ENCODE measurements at places on chromosomes 2 and 18.

DNA sequence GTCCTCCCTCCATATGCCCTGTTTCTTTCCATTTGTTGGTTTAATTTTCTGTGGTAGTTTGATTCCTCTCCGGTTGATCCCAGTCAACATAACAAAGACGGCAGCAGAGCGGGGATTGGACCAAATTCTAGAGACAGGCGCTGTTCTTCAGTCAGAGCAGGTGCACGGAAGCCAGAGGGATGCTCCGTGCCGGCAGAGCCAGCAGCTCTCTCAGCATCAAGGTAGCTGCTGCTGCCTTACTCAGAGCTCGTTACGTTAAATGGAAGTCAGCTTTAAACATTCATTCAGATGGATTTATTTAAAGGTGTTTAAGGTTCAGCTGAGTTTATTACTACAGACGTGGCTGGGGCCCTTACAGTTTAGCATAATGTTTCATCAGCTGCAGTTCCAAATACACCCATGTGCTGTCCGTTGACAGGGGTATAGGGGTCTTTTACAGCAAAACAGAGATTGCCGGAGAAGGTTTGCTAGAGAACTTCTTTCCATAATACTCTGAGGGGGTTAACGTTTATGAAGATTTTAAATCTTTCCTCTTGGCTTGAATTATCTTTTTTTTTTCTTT is 497.2 kb upstream of the PIK3C3 start:
- no peak for DNase-seq

DNA sequence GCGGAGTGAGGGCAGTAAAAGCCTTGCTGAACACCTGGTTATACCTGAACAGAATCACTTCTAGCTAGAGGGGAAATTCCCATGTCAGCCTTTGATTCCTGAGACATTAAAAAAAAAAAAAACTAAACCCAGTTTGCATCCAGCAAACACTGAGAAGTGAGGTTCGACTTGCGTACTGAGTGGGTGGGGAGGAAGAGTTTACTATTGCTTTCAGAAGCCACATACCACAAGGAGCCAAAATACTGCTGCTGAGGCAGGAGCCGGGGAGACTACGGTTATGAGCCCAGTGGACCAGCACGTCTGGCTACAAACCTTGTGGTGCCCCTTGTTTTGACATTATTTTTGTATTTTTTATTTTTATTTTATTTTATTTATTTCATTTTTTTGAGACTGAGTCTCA is 2.7 kb downstream of the COLEC11 start:
- no peak for DNase-seq

GRCh38 chr18:48790226-48790863 is 160.4 kb downstream of the SMAD7 start:
- DNase-seq = no peak

GRCh38 chr2:33598561-33599174 is 431 bp downstream of the FAM98A start:
- peak; percentile 12 for DNase-seq

- no peak for DNase-seq
Observed at GRCh38 chr2:164933671-164934189, 21.6 kb downstream of the SLC38A11 start.

- DNase-seq = no peak
Observed at GRCh38 chr18:29849144-29849543, 1193.4 kb downstream of the DSC3 start.

- no peak for DNase-seq
Observed at GRCh38 chr2:128502200-128502599, 183.5 kb upstream of the HS6ST1 start.

GRCh38 chr2:41127351-41127750 is 675.5 kb upstream of the SLC8A1 start:
- DNase-seq = no peak

- no peak for DNase-seq
Observed at GRCh38 chr2:16693854-16694253, 28.2 kb upstream of the CYRIA start.

- DNase-seq = no peak
Observed at GRCh38 chr2:30180226-30180625, 33.4 kb downstream of the YPEL5 start.

DNA sequence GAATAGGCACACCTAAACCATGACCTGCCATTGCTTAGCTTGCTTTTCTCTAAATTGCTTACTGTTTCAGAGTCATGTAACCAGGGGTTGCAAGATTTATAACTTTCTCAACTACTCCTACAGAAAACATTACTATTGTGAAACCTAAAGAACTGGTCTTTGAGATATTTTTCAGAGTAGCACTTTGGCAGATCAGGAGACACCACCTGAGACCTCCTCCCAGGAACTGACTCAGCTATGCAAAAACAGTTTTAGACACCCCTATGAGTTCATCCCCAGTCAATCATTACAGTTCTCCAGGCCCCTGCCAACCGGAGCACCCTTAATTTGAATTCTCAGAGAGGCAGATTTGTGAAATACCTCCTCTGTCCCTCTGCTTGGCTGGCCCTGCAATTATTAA is 80.3 kb downstream of the MBOAT2 start:
- no peak for DNase-seq

GRCh38 chr18:62522178-62522503 is 684 bp upstream of the ZCCHC2 start:
- no peak for DNase-seq

- no peak for DNase-seq
Observed at GRCh38 chr2:119293254-119293653, 69.6 kb downstream of the STEAP3 start.

GRCh38 chr18:48720655-48721025 is 181.8 kb downstream of the CTIF start:
- DNase-seq = no peak

- DNase-seq = no peak
Observed at GRCh38 chr2:21249367-21249766, 125.6 kb downstream of the TDRD15 start.

DNA sequence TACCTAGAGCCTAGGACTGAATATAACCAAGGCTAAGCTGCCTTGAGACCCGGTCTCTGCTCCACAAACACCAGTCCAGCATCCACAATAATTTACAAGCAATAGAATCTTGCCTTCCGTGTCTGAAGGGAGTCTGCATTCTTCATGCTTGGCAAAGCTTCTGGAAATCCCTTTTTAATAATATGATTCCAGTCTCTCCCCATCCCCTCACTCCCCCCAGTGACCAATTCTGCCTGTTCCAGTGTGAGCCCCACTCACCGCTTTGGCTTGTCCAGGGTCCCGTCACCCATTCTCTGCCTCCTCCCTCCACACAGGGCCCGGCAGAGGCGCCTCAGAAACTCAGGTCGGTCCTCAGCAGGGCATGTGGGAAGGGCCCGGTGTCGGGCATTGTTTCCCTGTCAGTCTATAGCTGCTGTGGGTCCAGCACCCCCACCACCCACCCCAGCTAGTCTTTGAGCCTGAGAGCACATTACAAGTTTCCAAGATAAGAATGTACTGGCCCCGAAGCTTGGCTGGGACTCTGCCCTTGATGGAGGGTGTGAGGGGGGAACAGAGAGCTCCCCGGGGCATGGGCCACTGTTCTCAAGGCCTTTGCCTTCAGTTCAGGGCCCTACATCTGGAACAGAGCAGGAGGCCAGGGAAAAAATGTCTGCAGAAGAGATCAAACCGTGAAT is 129.7 kb upstream of the MYCN start:
- DNase-seq = no peak

DNA sequence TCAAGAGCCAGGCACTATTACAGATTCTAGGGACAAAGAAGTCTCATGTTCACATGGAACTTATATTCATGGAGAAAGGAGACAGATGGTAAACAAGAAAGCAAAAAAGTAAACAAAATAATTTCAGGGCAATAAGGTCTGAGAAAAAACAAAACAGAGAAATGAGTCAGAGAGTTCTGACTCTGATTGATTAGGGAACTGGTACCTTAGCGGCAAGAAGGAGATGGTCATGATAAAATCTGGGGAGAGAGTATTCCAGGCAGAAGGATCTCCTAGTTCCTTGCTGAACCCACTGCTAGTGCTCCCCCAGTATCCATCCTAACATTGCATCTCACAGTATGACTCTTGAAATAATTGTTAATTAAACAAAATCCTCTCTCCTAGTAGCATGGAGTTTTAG is 161.8 kb upstream of the KLF7 start:
- no peak for DNase-seq

DNA sequence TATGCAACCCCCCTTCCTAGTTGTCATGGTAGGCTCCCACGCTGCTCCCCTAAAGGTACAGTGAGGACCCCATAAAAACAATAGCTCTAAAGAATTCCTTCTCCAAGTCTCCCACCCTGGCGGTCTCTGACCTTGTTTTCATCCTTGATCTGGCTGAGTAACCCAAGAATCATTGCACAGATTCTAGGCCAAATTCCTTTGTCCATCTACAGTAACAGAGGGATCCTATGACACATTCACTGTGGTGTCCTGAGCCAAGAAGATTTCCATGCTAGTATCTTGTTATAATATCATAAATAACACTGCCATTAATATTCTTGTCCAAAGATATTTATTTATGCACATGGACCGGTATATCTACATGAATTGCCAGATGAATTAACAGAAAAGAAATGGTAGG is 240.2 kb downstream of the CYP26B1 start:
- no peak for DNase-seq

DNA sequence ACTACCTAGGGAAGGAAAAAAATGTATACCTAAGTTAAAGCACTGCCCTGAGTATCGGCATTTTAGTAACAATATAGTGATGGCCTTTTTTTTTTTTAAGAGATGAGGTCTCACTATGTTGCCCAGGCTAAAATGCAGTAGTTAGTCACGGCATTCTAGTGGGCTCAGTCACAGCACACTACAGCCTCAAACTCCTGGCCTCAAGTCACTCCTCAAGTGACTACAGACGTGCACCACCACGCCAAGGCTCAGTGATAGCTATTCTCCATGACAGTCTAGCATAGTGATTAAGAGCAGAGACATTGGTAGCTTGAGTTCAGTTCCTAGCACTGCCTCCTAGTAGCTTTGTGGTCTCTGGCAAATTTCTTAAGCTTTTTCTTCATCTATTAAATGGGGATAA is 27.6 kb downstream of the UBXN2A start:
- DNase-seq = no peak

- DNase-seq = no peak
Observed at GRCh38 chr2:106977717-106978116, 91.8 kb upstream of the ST6GAL2 start.

DNA sequence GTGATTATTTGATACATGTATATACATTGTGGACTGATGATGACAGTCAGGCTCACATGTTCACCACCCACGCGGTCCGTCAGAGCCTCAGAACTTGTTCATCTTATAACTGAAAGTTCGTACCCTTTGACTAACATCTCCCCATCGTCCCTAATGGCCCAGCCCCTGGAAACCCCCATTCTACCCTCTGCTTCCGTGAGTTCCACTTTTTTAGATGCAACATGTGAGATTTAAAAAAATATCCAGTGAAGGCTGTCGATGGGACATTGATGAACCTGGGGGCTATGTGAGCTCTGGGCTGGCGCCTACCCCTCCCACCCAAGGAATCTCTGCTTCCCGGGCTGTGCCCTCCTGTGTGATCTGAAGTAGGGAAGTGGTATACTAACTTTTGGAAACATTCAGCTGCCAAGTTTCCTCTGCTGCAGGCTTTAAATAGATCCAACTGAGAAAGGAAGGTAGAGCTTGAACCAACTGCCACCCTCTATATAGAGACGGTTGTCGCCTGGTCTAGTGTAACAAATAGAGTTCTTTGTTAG is 163.8 kb downstream of the FAM210A start:
- no peak for DNase-seq

GRCh38 chr2:159571540-159572260 is 44.6 kb downstream of the BAZ2B start:
- DNase-seq = no peak

GRCh38 chr18:79971211-79971952 is 6.9 kb downstream of the HSBP1L1 start:
- no peak for DNase-seq

- DNase-seq = no peak
Observed at GRCh38 chr2:126704434-126705160, 48.6 kb downstream of the GYPC start.

- DNase-seq = no peak
Observed at GRCh38 chr2:12821656-12822055, 104.9 kb downstream of the TRIB2 start.

DNA sequence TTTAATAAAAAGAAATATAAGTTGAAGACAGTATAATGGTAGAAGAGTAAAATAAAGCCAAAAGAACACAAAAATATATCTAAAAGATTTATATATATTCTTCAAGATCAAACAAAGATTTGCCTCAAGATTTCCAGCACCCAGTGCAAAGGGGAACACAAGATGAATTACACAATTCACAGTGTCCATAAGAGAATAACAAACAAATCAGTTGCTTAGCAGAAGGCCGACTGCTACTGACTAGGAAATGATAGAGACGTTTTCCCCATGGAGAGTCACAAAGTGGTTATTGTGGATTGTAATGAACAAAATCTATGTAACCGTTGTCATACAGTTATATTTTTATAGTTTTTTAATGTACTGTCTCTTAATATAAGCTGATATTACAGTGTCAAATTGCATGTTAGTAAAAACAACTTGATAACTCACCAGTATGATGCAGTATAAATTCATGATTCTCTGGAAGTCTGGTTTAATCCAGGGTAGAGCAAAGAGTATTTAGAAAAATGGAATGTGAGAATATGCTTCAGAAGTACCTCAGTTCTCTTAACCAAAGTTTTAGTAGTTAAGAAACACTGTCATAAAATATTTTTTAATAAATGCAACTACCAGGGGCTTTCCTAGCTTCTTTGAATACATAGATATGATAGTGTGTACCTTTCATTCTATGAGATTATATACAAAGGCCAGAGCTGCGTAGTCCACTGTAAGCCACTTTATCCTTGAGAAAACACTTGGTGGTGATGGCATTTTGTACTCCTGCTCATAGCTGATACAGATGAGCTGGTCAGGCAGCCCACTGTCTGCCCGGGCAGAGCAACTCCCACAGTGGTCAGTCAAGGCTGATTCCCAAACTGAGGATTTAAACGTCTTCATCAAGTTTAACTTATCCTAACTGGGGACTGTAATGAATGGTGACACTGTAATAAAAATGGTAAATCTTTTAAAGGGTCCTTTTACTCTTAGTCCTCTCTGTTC is 180.5 kb upstream of the DTNA start:
- no peak for DNase-seq

DNA sequence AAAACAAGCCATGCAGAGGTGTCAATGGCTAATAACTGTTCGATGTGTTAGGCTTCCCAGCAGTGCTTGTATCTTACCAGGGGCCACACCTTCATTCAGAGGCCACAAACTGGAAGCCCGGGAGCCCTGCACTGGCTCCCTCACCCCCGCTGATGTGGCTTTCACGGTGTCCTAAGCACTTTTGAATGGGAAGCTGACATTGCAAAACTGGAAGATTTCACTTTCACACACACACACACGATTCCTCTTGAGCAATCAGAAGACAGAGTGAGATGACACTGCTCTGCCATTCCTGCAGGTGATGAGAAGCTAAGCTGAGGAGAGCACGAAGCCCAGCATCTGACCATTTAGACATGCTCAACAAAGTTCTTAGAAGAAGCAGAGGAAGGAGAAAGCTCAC is 8.6 kb upstream of the ZNF407 start:
- DNase-seq = no peak

Measured in neural crest cell (in vitro differentiated cells).